ENCODE measurements at places on chromosomes 5 and 9.

DNA sequence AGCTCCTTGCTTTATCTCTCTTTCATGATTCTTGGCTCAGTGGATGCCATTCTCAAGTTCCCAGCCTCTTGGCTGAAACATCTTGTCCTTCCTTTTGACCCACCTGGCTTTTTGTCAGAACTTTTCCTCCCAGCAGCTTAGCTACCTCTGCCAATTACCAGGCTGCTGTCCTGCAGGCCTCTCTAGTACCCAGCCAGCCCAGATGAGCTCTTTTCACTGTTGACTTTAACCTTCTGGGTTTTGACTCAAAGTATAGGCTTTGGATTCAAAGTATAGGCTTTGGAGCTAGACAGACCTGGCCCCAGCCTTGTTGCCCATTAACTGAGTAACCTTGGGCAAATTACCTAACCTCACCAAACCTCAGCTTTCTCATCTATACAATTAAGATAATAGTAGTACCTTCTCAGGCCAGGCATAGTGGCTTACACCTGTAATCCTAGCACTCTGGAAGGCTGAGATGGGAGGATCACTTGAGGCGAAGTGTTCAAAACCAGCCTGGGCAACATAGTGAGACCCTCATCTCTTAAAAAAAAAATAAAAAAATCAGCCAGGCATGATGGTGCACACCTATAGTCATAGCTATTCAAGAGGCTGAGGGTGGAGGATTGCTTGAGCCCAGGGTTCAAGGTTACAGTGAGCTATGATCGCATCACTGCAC, 6.6 kb upstream of the TMEFF1 start:
- DNase-seq: no peak

GRCh38 chr5:14017904-14018303, 73.4 kb upstream of the DNAH5 start:
- no peak for DNase-seq

GRCh38 chr9:36936498-36936831, 97.6 kb downstream of the PAX5 start:
- DNase-seq: no peak

- DNase-seq: no peak
Measured at GRCh38 chr9:133275105-133276000, at the start of gene ABO. TSS of gene ABO (minus strand) at chr9:133275201.

DNA sequence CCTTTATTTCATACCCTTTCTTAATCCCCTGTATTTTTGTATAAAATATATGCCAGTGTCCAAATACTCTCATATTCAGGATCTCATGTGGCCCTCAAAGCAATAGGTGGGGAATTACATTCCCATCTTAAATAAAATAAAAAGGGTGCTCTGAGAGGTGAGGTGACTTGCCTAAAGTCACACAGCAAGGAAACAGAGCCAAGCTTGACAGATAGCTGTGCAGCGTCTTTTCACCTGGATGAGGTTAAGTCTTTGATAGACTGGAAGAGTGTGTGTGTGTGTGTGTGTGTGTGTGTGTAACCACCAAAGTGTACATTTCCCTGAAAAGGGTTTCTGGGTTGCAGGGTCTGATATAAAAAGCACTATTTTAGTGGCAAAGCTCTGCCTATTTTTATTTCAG, 12.4 kb downstream of the MSX2 start:
- no peak for DNase-seq

All from SK-N-MC (cell line).